ENCODE measurements at places on chromosomes 1 and 21. TPM values are rescaled to one million over a fixed set of nuclear protein-coding genes. Genes with fewer than 3 reads are reported as not detected.

The FAM177B gene
- total RNA-seq, result 0.34 TPM

DNA sequence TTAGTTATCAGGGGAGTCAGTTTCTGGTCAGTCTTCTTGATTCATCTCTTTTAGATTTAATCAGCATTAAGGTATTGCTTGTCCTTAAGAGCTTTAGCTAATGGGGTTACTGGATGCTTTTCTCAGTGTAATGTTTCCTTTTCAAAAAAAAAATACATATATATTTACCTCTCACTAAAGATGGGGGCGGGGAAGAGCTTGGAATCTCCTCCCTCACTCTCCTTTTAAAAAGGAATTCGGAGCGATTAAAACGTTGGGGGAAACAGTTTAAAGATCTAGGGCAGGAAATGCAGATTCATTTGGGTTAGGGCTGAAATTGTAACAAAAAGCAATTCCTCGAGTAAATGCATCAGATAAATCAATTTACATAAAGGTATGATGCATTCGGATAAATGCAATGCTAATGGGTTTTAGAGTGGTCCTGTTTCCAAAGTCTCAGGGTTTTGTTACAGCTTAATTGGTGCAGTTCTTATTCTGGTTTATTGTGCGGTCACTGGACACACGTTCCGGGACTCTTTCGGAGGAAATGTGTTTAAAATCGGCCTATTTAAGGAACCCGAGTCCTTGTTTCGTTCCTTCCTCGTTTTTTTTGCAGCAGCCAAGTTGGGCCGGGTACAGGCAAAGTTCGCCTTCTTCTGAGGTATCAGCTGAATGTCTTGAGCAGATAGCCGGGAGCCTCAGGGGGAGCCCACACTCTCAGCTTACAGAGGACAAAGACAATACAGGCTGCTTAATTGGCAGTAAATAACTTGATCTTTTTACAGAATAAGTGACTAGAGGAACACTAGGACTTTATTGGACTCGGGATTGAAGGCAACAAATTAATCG lies 1.6 kb downstream of the LMO4 start:
- peak overlapping the region; percentile 96 for H3K4me3 ChIP-seq
- peaks cover 47% of the 10 kb centered on the region for H3K4me1 ChIP-seq
- H3K36me3 ChIP-seq, result peaks cover 23% of the 10 kb centered on the region
- H3K27me3 ChIP-seq, result no peaks in the 10 kb centered on the region
- DNase-seq, result no peak

- no peak for DNase-seq
- no peak overlapping the region for H3K4me3 ChIP-seq
- H3K27me3 ChIP-seq, result no peaks in the 10 kb centered on the region
These were observed 11.9 kb downstream of the FGGY start for GRCh38 chr1:59308839-59309238.

The AKR7A3 gene
- 1.3 TPM for total RNA-seq

The ATP6V1G3 gene
- 0.69 TPM for total RNA-seq

- H3K27me3 ChIP-seq, result no peaks in the 10 kb centered on the region
- H3K4me3 ChIP-seq, result no peak overlapping the region
- H3K27ac ChIP-seq, result no peak overlapping the region
- H3K36me3 ChIP-seq, result peaks cover 5% of the 10 kb centered on the region
- peaks cover 13% of the 10 kb centered on the region for H3K4me1 ChIP-seq
These were observed 133.8 kb upstream of the F3 start for GRCh38 chr1:94675373-94675772.

GRCh38 chr1:192529031-192529755 lies 46.4 kb upstream of the RGS1 start:
- H3K27ac ChIP-seq, result no peak overlapping the region
- DNase-seq, result no peak
- H3K4me1 ChIP-seq, result peaks cover 4% of the 10 kb centered on the region
- H3K36me3 ChIP-seq, result peaks cover 3% of the 10 kb centered on the region

DNA sequence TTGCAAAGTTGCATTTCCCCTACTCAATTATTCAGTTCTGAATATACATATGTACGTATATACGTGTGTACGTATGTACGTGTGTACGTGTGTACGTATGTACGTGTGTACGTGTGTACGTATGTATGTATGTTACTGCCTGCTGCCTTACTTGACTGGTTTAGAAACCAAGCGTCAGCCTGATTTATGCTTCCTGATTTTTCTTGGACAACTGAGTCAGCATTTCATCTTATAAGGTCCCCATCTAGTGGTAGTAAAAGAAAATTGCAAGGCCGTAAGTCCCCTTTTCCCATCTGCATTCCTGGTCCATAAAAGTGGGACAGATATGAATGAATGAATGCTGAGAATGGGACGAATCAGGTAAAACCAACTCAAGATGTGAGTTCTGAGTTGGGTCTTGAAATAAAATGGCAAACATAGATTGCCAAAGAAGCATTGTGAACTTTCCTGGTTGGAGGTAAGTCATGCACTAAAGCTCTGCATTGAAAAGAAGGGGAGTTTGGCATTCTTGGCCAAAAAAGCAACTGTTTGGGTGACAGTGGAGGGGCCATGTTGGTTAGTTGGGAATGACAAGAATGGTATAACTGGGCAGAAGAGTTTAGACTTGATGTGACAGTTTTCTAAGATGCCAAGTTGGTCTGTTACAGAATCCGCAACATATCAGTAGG lies 76.4 kb upstream of the DNAH14 start:
- peaks cover 9% of the 10 kb centered on the region for H3K27me3 ChIP-seq
- no peak for DNase-seq
- peaks cover 5% of the 10 kb centered on the region for H3K4me1 ChIP-seq
- no peaks in the 10 kb centered on the region for H3K36me3 ChIP-seq
- H3K27ac ChIP-seq, result no peak overlapping the region
- H3K4me3 ChIP-seq, result no peak overlapping the region

GRCh38 chr1:219490566-219490965 lies 122.3 kb downstream of the ZC3H11B start:
- H3K4me3 ChIP-seq, result no peak overlapping the region
- no peaks in the 10 kb centered on the region for H3K27me3 ChIP-seq
- no peak for DNase-seq
- no peak overlapping the region for H3K27ac ChIP-seq
- no peaks in the 10 kb centered on the region for H3K36me3 ChIP-seq

DNA sequence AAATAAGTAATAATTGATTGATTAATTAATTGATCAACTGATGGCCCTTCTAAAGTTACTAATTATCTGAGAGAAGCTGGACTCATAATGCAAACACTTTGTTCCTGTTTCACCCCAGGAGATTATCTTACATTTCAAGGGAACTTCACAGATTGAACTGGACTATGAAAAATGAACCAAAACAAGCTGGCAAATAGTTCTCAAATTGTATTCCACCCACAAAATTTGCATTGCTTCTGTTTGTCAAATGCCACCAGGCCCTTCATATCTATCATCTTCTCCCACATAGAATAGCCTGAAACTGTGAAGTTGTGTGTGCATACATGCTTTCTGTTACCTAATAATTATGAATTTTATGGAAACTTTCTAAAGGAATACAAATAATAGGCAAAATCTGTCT lies 104.0 kb downstream of the ZNF281 start:
- no peak for DNase-seq
- no peak overlapping the region for H3K4me3 ChIP-seq
- H3K36me3 ChIP-seq, result no peaks in the 10 kb centered on the region
- peaks cover 3% of the 10 kb centered on the region for H3K4me1 ChIP-seq
- peaks cover 50% of the 10 kb centered on the region for H3K27me3 ChIP-seq

The GPR25 gene
- not detected for total RNA-seq

DNA sequence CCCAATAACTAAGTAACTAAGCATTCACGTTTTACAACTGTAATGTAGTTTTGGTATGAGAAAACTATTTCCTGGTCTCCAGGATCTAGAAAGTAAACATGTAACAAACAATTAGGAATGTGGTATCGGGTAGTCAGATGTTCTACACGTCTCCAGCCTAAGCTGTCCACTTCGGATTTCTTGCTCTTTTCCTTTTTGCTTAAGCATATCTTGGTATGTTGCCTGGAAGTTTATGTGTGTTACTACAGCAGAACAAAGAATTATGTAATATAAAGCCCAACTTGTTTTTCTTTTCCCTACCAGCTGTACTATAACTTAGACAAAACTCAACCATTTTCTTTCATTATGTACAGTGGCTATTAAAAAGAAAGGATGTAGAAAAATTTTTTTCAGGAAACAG lies 20.4 kb upstream of the WARS2 start:
- peaks cover 39% of the 10 kb centered on the region for H3K36me3 ChIP-seq
- H3K27ac ChIP-seq, result no peak overlapping the region
- no peak for DNase-seq
- no peaks in the 10 kb centered on the region for H3K27me3 ChIP-seq
- no peaks in the 10 kb centered on the region for H3K4me1 ChIP-seq

The PTTG1IP gene
- 168 TPM for total RNA-seq

DNA sequence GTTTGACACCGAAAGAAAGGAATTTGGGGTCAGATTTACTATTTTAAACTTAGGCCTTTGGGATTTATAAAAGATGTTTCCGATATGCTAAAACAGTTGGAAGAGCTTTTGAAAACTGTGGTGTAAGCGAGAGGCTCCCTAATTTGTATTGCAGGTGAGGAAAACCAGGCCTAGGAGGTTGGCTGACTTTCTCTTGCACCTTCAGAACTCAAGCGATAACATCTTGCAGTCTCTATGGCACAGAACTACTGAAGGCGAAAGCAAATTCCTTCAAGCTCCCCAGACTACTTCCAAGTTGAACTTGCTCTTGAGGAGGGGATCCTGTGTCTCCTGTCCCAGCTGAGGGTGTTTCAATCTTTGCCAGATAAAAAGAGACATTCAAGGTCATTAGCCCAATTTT lies 685.7 kb downstream of the ADGRL2 start:
- peaks cover 9% of the 10 kb centered on the region for H3K4me1 ChIP-seq
- H3K4me3 ChIP-seq, result no peak overlapping the region
- no peak overlapping the region for H3K27ac ChIP-seq
- no peak for DNase-seq
- H3K36me3 ChIP-seq, result no peaks in the 10 kb centered on the region

The PGLYRP4 gene
- total RNA-seq, result 5.9 TPM

GRCh38 chr1:68028566-68028965 lies 21.9 kb downstream of the DIRAS3 start:
- H3K27me3 ChIP-seq, result peaks cover 3% of the 10 kb centered on the region
- DNase-seq, result no peak
- no peak overlapping the region for H3K27ac ChIP-seq
- no peaks in the 10 kb centered on the region for H3K4me1 ChIP-seq

The LAX1 gene
- total RNA-seq, result not detected

GRCh38 chr21:37462087-37462861 lies 95.7 kb downstream of the DYRK1A start:
- peaks cover 55% of the 10 kb centered on the region for H3K4me1 ChIP-seq
- peaks cover 8% of the 10 kb centered on the region for H3K36me3 ChIP-seq

GRCh38 chr1:224565611-224566406 lies 50.3 kb upstream of the CNIH3 start:
- H3K27me3 ChIP-seq, result no peaks in the 10 kb centered on the region
- H3K4me1 ChIP-seq, result no peaks in the 10 kb centered on the region
- DNase-seq, result no peak
- H3K36me3 ChIP-seq, result no peaks in the 10 kb centered on the region

The SLC44A5 gene
- 1.3 TPM for total RNA-seq

DNA sequence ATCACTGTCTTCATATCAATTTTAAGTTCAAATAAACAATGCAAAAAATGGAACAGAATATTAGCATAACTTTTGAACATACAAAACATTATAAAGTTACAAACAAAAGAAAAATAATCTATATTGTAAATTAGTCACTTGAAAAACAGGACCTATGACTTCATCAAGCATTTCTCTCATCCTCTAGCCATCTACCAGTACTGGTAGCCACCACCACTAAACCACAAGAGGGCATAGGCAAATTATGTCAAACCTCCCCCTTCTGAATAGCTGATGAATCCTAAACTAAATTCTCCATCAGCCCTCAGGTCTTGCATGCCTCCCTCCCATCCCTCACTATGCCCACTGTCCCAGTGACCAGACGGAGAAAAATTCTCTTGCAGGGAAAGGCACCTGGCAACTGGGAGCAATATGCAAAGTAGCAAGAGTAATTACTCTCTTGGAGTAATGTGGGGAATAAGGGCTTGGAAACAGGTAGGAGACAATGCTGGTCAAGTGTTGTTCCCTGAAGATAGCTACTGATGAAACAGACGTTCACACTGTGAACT lies 37.1 kb downstream of the SSX2IP start:
- no peaks in the 10 kb centered on the region for H3K27me3 ChIP-seq
- DNase-seq, result no peak
- no peak overlapping the region for H3K4me3 ChIP-seq
